ENCODE measurements at places on chromosomes 4 and X. TPM values are rescaled to one million over a fixed set of nuclear protein-coding genes. Genes with fewer than 3 reads are reported as not detected.

DAPP1 gene
- total RNA-seq, result not detected

BEND2 gene
- not detected for total RNA-seq

CD38 gene
- not detected for total RNA-seq

HTR2C gene
- total RNA-seq, result not detected

CFP gene
- total RNA-seq, result 0.70 TPM

PAGE4 gene
- not detected for total RNA-seq

RBMX2 gene
- 10.7 TPM for total RNA-seq

CFAP299 gene
- total RNA-seq, result not detected

NDNF gene
- total RNA-seq, result 1.1 TPM

AGA gene
- 5.8 TPM for total RNA-seq

TSPAN5 gene
- 42.0 TPM for total RNA-seq

PABPC1L2A gene
- total RNA-seq, result not detected

UNC5C gene
- total RNA-seq, result 0.58 TPM

SSX2B gene
- total RNA-seq, result not detected

FABP2 gene
- not detected for total RNA-seq

USP17L10 gene
- total RNA-seq, result not detected

PIGA gene
- total RNA-seq, result 5.0 TPM

RAB39B gene
- total RNA-seq, result 0.35 TPM

MAP9 gene
- 8.1 TPM for total RNA-seq

MAGEA1 gene
- total RNA-seq, result not detected

PDCL2 gene
- not detected for total RNA-seq

FAM47C gene
- not detected for total RNA-seq

ERAS gene
- not detected for total RNA-seq

ZFYVE28 gene
- total RNA-seq, result 6.8 TPM

GLRA3 gene
- not detected for total RNA-seq

CCKAR gene
- total RNA-seq, result not detected

KLHL5 gene
- total RNA-seq, result 35.9 TPM

TAB3 gene
- total RNA-seq, result 8.6 TPM

GYPA gene
- not detected for total RNA-seq

MAGIX gene
- 1.0 TPM for total RNA-seq

All from pericardium fibroblast (primary cell).